ENCODE measurements at places on chromosomes 11 and 22.

GRCh38 chr11:44702889-44703288 lies 23.9 kb upstream of the TSPAN18 start:
- DNase-seq, result no peak

DNA sequence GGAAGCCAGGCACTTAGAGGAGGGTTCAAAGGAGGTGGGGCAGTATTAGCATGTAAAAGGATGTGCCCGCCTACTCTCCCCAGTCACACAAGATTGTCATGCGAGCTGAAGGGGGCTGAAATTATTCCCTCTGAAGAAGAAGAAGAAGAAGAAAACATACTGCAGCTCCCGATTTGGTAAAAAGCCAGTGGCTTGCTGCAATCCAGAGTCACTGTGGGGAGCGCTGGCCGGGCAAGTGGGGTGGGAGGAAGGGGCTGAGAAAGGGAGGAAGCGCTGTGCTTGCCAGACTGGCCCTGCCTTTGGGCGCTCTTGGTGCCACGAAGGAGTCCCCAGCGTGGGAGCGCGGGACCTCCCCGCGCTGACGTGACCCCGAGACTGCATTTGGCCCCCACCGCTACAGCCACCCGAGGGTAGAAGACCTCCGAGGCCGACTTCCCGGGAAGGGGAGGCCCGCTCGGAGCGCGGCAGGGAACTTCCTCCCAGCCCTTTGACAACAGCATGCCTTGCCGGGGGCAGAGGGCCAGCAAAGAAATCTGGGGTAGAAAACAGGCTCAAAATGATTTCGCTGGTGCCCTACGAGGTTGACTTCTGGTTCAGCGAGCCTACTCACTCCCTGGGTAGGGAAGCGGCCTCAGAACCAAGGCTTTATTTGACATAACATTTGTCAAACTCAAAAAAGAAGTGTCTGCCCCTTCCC lies 906.3 kb downstream of the DLG2 start:
- DNase-seq, result no peak

GRCh38 chr11:19995145-19995544 lies 165.1 kb downstream of the DBX1 start:
- no peak for DNase-seq

DNA sequence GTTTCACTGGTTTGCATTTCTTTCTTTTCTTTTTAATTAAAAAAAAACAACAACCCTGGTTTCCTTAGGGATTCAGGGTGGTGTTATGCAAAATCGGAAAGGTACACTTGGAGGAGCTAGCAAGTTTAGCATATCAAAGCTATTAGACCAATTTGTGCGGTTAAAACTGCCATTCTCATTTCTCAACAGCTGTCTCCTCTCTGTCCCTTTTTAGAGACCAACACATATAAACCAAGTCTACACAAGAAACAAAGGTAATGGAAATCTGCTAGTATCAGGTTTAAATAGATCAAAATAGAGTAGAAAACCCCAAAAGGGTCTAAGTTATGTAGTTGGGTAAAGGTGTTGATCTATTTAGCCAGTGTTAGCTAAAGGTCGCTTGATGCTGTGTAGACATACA lies 1.7 kb upstream of the SESN3 start:
- no peak for DNase-seq

DNA sequence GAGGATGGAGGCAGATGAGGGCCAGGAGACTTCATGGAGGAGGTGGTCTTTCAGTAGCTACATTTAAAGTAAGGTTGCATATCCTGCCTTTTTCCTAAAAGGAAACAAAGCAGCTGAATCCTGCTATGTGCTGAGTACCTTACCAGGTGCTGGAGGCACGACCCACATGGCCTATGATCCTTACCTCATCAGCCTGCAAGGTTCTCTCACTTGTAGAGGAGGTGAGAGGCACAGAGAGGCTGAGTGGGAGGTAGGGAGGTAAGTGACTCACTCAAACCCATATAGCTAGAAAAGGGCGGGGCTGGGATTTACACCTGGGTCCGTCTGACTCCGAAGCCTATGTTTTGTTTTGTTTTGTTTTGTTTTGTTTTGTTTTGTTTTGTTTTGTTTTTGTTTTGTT lies 75.8 kb downstream of the BUD13 start:
- no peak for DNase-seq

- DNase-seq, result peak; percentile 19
These were observed 21.0 kb downstream of the C22orf31 start for GRCh38 chr22:29040385-29041275.

DNA sequence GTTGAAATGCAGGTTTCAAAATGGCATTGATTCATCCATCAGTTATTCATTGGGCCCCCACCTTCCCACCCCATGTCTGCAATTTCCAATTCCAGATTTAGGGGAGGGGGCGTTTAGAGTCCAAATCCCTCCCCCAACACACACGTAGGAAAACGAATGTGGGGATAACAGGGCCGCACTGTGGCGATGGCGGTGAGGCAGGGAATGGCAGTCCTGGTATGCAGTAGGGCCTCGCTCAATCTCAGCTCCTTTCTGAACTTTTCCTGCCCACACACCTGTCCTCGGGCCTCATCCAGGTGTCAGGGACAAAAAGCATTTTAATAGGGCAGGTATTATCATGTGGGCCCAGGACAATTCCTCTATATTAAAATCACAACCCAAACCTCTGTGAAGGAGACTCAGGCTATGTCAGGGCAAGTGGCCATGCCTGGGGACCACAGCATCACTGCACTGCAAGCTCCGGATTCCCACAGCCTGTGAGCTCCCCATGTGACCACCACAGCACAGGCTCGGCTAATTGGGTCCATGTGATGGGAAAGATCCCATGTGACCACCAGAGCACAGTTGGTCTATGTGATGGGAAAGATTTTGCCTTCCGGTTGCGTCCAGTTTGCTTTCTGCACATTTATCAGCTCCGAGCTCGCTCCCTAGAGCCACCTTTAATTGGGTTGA lies 44.5 kb downstream of the RTL6 start:
- no peak for DNase-seq

Data from NCI-H187 treated with DMSO at 0.1 percent for 48 hours (cell line).